Bone marrow (tissue), 2 donors: ENCODE measurements at places on chromosomes 12 and 14.

- no peak for DNase-seq
Observed at GRCh38 chr12:117452112-117452511, 90.7 kb upstream of the NOS1 start.

DNA sequence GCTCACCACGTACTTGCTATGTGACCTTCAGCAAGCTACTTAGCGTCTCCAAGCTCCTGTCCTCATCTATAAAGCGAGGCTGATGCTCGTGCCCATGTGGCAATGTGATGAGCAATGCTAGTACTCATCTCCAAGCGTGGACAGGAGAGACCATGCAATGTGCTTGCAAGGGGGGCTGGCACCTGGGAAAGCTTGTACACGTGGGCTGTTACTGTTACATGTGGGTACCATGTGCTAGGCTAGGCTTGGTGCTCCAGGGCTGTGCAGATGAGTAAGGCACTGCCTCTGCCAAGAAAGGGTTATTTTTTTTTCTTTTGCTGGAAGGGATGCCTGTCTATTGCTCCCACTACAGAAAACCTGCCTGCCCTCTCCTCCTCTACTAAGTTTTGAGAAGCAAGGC, 46.6 kb downstream of the TSPAN11 start:
- no peak for DNase-seq

GRCh38 chr12:28065889-28066630, 93.5 kb upstream of the PTHLH start:
- no peak for DNase-seq

GRCh38 chr14:25887251-25887878, 710.5 kb downstream of the NOVA1 start:
- no peak for DNase-seq
